ENCODE measurements at places on chromosomes 7 and 10.

GRCh38 chr7:432933-433332 lies 86.7 kb downstream of the PDGFA start:
- DNase-seq, result no peak

DNA sequence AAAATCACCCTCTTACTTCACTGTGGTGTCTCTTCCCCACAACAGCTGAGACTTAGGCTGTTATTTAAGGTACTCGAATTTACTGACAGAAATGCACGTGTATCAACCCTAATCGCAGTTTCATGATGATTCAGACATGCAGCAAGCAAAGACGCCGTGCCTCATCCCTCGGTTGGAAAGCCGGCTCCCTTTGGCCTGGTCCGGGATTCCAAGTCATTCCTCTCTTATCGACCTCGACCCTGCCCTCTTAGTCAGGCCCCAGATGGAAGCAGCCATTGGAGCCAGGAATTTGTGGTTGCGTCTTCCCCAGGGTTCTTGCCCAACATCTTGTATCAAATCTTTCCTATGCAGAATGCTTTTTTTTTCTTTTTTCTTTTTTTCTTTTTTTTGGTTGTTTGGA lies 229.5 kb downstream of the GATA3 start:
- DNase-seq, result no peak

- DNase-seq, result no peak
Measured at GRCh38 chr10:127117125-127117524, 79.3 kb downstream of the INSYN2A start.

DNA sequence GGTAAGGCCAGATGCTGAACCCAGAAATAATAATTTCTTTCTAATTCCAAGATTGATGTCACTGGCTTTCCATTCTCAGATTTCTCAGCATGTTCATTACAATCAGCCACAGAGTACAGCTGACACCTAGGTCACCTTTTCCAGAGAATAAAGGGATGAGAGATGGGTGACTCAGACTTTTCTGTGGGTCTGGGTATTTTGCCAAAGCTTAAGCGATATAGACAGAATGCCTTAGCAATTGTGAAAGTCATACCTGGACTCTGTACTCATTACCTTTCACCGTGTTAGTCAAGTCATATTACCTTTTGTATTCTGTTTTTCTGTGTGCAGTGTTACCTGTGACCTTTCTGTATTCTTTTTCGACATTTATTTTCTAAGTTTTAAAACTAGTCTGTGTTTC lies 10.6 kb upstream of the PRTFDC1 start:
- DNase-seq, result no peak

- DNase-seq, result no peak
Measured at GRCh38 chr7:7156663-7157062, 25.7 kb upstream of the C1GALT1 start.

GRCh38 chr7:27151931-27152815 lies at the start of gene HOXA3:
Gene HOXA3 (minus strand): TSS chr7:27152583. CDS start chr7:27110640, 41,943 bp downstream.
- peak; percentile 39 for DNase-seq

- DNase-seq, result no peak
Measured at GRCh38 chr10:42896735-42897134, 114.1 kb downstream of the BMS1 start.

DNA sequence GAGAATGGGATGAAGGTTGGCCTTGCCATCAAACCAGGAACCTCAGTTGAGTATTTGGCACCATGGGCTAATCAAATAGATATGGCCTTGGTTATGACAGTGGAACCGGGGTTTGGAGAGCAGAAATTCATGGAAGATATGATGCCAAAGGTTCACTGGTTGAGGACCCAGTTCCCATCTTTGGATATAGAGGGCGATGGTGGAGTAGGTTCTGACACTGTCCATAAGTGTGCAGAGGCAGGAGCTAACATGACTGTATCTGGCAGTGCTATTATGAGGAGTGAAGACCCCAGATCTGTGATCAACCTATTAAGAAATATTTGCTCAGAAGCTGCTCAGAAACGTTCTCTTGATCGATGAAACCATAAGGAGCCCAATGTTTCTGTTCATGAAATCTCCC lies 637 bp downstream of the RPEL1 start:
- no peak for DNase-seq

GRCh38 chr10:74642901-74643595 lies 183.4 kb upstream of the KAT6B start:
- DNase-seq, result no peak

- no peak for DNase-seq
Measured at GRCh38 chr10:97238855-97239254, 53.1 kb upstream of the SLIT1 start.

DNA sequence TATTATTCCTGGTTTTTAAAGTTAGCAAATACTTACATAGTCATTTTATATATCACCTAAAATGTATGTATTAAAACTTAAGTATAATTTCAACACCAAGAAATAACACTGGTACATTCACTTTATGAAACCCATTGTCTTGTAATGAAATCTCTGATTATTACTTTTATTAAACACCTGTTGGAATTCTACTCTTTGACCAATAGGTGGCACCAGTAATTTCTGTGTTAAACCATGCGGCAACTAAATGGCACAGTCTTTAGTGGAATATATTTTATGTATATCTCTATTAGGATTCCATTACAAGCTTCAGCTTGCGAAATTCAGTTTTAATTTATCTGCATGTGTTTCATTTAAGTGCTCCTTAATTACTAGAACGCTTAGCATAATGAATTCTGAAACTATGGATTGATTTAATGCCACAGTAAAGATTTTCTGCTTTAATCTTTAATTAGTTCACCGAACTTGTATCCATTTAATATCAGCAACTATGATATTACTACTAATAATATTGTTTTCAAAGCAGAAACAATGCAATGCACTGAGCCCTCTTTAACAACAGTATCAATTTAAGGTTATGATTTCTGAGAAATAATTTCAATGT lies 181.3 kb downstream of the MAGI2 start:
- DNase-seq, result no peak

- DNase-seq, result no peak
Measured at GRCh38 chr10:131446171-131446570, 134.7 kb upstream of the TCERG1L start.

DNA sequence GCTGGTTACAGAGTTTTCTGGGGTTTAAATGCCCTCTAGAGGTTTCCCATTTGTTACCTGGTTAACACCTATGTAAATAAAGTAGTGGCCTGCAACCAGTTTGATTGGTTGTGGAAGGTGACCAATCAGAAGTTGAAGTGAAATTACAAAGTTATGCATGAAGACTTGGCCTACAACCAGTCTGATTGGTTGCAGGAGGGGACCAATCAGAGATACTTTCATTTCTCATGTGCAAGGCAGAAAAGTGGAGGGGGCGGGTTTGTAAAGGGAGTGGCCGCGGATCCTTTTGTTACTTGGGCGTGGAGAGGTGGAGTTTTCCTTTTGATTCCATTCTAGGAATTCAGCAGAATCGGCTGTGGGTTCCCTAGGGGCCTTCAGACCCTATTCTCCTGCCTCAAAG lies 80.8 kb downstream of the SEC23IP start:
- no peak for DNase-seq

DNA sequence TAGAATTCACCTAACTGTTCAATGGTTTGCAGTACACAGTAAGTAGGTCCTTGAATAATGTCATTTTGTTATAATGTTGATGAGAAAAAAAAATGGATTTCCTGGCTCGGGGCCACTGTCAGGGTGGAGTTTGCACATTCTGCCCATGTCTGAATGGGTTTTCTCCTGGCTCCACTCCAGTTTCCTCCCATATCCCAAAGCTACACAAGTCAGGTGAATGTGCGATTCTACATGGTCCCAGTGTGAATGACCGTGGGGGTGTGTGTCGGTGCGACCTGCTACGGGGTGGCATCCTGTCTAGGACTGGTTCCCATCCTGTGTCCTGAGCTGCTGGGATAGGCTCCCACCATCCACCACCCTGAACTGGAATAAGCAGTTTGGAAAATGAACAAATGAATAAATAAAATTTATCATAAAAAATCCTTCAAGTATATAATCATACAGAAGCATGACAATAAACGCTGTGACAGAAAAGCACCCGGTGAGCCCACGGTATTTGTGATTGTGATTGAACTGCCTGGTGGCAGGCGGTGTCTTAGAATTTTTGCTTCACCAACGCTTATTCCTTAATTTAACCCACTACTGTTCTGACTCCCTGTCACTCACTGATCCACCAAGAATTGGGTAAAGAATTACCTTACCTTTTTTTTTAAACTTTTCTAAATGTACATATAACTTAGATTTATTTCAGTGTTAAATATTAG lies 114.1 kb downstream of the ICA1 start:
- DNase-seq, result no peak

DNA sequence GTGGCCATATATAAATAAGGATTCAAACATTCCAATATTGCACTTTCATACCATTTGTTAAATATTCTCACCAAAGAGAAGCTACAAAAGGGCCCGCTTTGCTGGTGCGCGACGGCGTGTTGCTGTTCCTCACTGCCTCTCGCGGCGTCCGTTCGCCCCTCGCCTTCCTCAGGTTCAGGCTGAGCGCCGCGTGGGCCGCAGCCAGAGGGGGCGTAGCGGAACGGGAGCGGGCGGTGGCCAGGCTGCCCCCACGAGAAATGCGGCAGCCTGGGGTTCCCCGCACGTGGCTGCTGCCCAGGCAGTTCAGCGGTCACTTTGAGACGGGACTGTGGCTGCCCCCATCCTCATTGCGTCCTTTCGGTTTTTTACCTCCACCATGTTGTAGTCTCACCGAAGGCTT lies 67.3 kb upstream of the VWDE start:
- DNase-seq, result no peak

GRCh38 chr7:139092090-139092796 lies 17.3 kb downstream of the ZC3HAV1 start:
- no peak for DNase-seq

- no peak for DNase-seq
Measured at GRCh38 chr10:1274701-1275544, 218.7 kb downstream of the WDR37 start.

- no peak for DNase-seq
Measured at GRCh38 chr10:31867646-31868045, 61.0 kb downstream of the ARHGAP12 start.

DNA sequence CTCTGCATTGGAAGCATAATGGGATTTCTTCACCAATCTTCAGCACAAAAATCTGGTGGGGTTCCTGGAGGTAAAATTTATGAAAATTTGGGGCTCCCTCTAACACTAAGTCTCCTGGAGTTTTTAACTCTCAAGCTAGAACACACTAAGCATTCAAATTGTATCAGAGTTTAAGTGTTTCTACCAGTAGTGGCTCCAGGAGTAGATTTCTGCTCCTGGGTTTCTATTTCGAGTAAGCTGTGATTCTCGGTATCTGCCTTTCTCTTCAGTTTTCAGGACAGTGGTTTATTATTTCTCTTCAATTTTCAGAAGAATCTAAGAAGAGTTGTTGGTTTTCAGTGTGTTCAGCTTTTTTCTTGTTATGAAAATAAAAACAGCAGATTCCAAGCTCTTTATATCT lies 566.4 kb upstream of the KCND2 start:
- no peak for DNase-seq

- DNase-seq, result no peak
Measured at GRCh38 chr10:91590142-91590903, 42.5 kb downstream of the PPP1R3C start.

DNA sequence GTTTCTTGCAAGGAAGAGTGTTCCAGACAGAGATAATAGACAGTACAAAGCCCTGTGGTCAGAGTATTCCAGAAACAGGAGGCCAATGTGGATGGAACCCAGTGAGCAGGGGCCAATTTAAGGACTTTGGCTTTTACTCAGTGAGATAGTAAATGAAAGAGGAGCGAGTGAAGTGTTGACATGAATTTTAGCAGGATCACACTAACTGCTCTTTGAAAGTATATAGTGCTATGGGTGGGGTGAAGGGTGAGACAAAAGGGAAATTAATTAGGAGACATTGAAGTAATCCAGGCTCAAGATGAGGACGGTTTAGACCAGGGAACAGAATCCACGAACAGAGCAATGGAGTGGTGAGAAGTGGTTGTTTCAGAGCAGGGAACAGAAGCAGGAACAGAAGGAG lies 62.2 kb upstream of the TES start:
- no peak for DNase-seq

- DNase-seq, result no peak
Measured at GRCh38 chr7:135938563-135938962, 38.6 kb downstream of the MTPN start.

GRCh38 chr10:22740180-22740579 lies 25.8 kb upstream of the PIP4K2A start:
- no peak for DNase-seq

DNA sequence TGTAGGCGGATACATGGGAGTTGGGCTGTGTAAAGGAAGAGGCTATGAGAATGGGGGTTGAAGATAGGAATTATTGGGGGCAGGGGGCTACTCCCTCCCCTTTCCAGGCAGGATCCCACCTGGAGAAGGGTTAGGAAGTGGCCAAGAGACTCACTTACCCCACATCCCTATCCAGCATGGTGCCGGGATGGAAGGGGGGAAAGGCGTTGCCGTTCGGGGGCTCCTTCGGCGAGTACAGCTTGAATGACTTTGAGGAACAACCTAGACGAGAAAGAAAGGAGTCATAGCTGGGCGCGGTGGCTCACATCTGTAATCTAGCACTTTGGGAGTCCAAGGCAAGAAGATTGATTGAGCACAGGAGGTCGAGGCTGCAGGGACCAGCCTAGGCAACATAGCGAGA lies 8.9 kb downstream of the LDB1 start:
- DNase-seq, result no peak

All from activated T-cell treated with anti-CD3 and anti-CD28 coated beads, Interleukin-2, amount 50 U/mL, for 24 hours (primary cell).